A172 (cell line): ENCODE measurements at places on chromosomes 11 and 22. TPM values are rescaled to one million over a fixed set of nuclear protein-coding genes. Genes with fewer than 3 reads are reported as not detected.

DNA sequence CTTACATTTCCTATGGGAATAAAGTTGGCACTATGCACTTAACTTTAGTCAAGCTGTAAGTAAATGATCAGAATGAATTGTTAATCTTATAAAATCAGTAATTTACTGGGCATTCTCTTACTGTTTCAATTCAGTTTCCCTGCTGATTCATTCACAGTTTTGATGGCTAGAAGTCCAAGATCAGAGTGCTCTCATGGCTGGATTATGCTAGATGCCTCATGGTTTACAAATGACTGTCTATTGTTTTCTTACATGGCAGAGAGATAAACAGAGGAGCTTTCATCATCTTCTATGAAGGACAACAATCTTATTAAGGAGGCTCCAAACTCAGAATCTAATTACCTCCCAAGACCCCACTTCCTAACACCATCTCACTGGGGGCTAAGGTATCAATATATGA is 135.1 kb upstream of the CARD18 start:
- DNase-seq: no peak

- DNase-seq: peak; percentile 13
Measured at GRCh38 chr11:12496181-12497025, 119.0 kb downstream of the PARVA start.

DNA sequence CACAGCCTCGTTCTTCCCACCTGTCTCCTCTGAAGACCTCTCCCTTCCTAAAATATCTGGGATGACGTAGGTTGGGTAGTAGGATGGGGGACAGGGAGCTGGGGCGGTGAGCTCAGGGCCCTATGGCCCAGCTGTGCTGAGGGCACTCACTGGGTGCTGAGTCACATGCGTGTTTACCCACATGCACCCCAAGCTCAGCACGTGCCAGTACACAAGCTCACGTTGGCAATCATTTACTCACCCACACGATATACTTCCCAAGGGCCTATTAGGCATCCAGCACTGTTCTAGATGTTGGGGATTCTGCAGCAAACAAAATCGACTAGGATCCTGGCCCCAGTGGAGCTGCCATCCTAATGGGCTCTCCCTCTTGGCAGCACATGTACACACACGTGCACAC is 28.7 kb downstream of the ARAP1 start:
- no peak for DNase-seq

- DNase-seq: no peak
Measured at GRCh38 chr11:81573367-81573766, 1160.3 kb downstream of the FAM181B start.

Gene SLC37A2
- 0.26 and 1.4 TPM in 2 replicates for total RNA-seq

- DNase-seq: peak; percentile 34
Measured at GRCh38 chr11:102007567-102008437, 39.4 kb upstream of the CFAP300 start.

GRCh38 chr22:45402466-45402985 is 10.9 kb downstream of the SMC1B start:
- no peak for DNase-seq

DNA sequence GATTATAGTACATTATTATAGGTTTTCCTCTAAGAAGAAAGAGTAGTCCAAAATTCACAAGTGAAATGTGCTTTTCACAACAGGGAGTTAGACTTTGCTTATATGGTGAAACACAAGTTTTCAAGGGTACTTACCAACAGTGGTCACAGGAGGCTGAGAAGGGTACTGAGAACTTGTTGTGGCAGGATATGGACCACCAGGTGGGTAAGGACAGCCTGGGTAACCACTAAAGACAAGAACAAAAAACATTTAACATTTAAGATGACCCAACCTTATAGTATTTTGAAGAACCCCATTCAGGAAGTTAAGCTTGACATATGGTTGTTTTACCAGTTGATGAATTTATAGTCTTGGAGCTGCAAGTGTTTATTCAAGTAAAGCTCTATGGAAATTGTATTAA is 24.4 kb downstream of the TSG101 start:
- DNase-seq: no peak

GRCh38 chr22:32660292-32660691 is 141.2 kb upstream of the TIMP3 start:
- DNase-seq: peak; percentile 54

Gene SYT12
- not detected in 2 replicates for total RNA-seq

Gene GDPD4
- total RNA-seq: not detected in 2 replicates

Gene TSSK2
- total RNA-seq: not detected in 2 replicates

GRCh38 chr11:1557904-1558774 is 13.9 kb downstream of the DUSP8 start:
- DNase-seq: peak; percentile 97

DNA sequence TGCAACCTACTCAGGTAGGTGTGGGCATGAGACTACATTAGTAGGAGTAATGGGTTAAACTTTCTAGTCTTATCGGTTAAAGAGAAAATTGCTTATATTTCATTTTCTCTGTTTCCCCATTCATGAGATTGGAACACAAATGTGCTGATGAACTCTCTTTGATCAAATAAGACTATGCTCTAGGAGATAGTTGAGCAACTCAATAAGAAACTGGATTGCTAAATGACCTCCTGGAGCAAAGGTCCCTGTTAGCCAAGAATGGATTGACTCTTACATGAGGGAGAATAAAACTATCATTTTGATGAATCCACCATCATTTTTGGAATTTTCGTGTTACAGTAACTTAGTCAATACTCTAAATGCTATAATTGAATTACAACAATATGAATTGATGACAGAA is 11.1 kb upstream of the NOX4 start:
- DNase-seq: no peak

- peak; percentile 49 for DNase-seq
Measured at GRCh38 chr11:10294290-10294953, 403 bp upstream of the SBF2 start.

DNA sequence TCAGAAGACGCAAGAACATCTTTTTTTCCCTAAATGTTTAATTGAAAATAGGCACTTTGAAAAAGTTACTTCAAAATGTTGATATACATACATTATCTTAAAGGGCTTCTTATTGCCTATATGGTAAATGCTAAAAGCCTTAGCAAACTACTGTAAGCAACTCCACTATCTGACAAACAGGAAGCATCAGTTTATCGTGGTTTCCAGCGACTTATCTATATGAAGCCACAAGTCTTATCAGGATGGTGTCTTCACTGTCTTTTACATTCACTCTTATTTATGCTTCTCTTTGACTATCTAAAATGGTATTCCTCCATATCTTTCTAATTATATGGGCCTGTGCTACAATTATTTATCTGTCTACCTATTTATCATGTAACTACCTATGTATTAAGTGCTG is 2091.9 kb downstream of the LRRC4C start:
- DNase-seq: no peak

- DNase-seq: no peak
Measured at GRCh38 chr11:534396-535209, 773 bp downstream of the HRAS start.

Gene C2CD2L
- total RNA-seq: 4.7 and 7.2 TPM in 2 replicates

Gene SLC22A25
- total RNA-seq: not detected in 2 replicates

GRCh38 chr11:97454988-97455387 is 1065.2 kb downstream of the JRKL start:
- DNase-seq: peak; percentile 4

Gene EXT2
- 163 and 173 TPM in 2 replicates for total RNA-seq

GRCh38 chr11:45482331-45482730 is 183.1 kb downstream of the CHST1 start:
- no peak for DNase-seq

Gene KRTAP5-11
- not detected in 2 replicates for total RNA-seq

Gene HPX
- total RNA-seq: 0.14 and 0.74 TPM in 2 replicates

DNA sequence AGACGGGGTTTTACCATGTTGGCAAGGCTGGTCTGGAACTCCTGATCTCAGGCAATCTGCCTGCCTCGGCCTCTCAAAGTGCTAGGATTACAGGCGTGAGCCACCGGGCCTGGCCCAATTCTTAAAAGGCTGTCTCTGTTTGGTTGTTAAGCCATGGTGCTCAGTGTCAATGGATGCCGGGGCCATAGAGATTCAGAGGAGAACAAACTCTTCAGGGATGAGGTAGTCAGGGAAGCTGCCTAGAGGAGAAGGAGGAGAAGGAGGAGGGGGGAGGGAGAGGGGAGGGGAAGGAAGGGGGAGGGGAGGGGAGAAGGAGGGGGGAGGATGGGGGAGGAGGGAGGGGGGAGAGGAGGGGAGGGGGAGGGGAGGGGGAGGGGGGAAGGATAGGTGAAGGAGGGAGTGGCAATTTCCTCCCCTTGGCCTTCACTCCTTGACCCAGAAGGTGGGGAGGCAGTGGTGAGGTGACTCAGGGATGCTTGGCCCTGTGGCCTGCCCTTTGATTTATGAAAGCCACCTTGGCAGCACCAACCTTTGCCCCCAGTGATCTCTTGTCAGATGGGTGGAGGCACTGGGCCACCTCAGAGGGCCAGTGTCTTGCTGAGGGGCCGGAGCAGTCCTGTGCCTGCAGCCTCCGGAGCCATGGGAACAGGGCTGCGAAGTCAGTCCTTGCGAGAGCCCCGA is at the start of gene C11orf86:
C11orf86 (plus strand) TSS at position 581 of the 681 bp plus-strand sequence; CDS start at position 640, 59 bp downstream.
- no peak for DNase-seq

DNA sequence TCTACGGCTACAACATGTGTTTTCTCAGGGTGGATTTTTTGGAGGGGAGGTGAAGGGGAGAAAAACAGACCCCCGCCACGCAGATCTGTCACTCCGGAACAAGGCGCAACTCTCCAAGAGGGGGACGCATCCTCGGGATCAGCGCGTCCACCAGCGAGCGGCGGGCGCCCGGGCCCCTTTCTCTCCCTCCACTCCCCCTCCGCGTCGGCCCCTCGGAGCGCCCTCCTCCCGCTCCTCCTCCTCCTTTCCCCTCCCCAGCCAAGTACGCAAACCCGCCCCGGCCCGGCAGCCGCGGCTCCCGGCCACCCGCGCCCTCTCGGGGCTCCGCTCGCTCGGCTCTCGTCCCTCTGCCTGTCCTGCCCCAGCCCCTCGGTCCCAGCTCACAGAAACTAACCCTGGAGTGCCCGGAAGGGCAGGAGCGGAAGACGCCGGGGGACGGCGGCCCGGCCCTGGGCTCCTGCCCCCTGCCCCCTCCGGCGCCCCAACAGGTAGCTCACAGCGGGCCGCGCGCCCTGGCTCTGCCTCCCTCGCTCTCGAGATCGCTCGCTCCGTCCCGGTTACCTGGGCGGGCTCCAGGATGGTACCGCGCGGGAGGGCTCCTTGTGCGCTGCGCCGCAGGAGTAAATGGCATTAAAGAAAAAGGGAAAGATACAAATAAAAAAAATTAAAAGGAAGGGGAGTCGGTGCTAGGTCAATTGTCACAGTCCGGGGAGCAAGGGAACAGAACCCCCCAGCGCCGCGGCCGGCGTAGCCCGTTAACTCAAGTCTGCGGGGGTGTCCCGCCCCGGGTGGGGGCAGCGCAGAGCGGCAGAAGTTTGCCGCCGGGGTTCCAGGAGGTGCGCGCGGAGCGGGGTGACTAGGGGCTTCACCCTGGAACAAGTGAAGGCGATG is 131.4 kb upstream of the C11orf58 start:
- no peak for DNase-seq

Gene PGA5
- 0.17 TPM in 1 of 2 replicates, not detected in the other for total RNA-seq

GRCh38 chr22:34743110-34743751 is 322.7 kb upstream of the ISX start:
- DNase-seq: no peak

- DNase-seq: no peak
Measured at GRCh38 chr11:115860246-115860645, 356.0 kb upstream of the CADM1 start.

Gene TENM4
- total RNA-seq: 0.19 and 0.91 TPM in 2 replicates

DNA sequence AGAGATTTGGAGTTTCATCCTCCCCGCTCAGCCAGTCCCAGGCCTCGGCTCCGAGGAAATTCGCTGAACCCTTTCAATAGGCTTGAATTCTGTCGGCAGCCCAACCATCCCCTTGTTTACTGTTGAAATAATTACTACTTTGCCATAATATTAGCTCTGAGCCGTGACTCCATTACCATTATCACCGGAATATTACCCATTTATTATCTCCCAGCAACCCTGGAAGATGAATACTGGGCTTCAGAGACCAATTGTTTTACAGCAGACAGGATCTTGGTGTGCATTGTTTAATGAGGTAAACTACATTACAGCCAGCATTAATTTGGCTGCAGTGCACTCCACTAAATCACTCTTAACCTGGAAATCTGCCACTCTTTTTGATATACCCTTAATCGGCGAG is 867.4 kb downstream of the NTM start:
- no peak for DNase-seq

Gene TMEM135
- 18.7 and 173 TPM in 2 replicates for total RNA-seq

DNA sequence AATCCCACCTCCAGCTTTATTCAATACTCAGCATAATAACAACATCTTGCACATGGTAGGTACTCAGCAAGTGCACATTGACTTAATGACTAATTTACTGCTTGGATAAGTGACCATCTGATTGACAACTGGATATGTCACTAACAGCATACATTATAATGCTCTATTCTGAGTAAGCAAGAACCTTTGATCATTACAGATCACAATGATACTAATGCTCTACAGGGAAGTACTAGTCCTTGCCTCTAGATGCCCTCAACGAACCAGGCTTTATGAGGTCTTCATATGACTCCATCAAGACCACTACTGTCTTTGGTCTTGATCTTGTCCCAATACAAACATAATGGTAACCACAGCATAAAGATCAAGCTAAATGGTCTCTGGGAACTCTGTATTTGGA is 167.6 kb upstream of the MTMR2 start:
- no peak for DNase-seq

DNA sequence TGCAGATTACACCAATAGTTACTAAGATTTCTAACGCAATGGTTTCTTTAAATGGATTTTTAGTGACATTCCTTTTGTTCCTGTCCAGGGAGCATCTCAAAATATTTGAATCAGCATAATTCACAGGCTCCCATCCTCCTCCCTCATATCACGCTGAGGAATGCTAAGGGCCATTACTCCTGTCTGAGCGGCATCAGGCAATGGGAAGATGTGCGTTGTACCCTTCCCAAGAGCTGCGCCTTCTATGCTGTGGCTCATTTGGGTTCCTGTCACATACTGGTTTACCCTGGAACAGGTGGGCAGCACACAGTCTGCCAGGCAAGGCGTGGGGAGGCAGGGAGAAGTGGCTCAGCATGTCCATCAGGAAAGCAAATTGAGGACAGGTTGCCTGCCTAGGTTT is 121.9 kb downstream of the DBX1 start:
- no peak for DNase-seq

- no peak for DNase-seq
Measured at GRCh38 chr11:32881286-32881685, 11.3 kb upstream of the QSER1 start.

GRCh38 chr11:59923813-59924212 is 14.4 kb upstream of the OOSP1 start:
- DNase-seq: no peak

DNA sequence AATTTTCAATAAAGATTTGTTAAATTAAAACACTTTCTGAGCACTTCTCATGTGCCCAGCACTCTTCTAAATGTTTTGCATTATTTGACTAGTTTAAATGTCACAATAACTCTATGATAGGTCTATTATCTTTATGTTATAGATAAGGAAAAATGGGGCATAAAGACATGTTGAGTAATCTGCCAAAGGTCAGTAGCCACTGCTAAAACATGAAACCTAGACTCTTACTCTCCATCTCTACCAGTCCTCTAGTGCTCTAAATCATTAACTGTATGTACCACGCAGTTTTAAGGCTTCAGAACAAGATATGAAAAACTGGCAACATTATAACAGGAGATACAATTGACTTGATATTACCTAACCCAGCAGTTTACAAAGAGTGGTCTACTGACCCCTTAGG is 6.9 kb downstream of the RAB6A start:
- DNase-seq: no peak

- peak; percentile 91 for DNase-seq
Measured at GRCh38 chr11:12769834-12770345, 95.7 kb downstream of the TEAD1 start.

Gene TRPM5
- total RNA-seq: not detected in 2 replicates

GRCh38 chr11:77179048-77179447 is 51.0 kb downstream of the MYO7A start:
- DNase-seq: no peak

GRCh38 chr22:19111584-19111983 is 10.6 kb downstream of the DGCR2 start:
- no peak for DNase-seq
